ENCODE measurements at places on chromosomes 12 and 14.
A peak's percentile ranks its signal among the peaks of the same experiment; 100 is the strongest.

DNA sequence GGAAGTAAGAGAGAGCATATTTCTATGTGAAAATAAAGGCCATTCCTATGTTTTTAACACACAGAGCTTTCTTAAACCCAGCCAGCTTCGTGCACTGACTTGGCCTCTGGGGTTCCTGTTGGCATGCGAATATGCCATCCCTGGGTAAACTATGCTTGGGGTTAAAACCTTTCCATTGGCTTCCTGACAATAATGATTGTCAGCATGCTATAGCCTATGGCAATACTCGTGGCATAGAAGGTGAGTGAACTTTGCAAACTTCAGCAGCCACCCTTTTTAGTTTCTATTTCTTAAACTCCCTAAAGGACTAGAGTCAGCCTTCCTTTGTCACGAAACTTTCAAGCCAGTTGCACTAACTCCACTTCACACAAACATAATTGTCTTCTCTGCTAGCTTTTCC is 148.4 kb upstream of the RGS6 start:
- no peak for DNase-seq

DNA sequence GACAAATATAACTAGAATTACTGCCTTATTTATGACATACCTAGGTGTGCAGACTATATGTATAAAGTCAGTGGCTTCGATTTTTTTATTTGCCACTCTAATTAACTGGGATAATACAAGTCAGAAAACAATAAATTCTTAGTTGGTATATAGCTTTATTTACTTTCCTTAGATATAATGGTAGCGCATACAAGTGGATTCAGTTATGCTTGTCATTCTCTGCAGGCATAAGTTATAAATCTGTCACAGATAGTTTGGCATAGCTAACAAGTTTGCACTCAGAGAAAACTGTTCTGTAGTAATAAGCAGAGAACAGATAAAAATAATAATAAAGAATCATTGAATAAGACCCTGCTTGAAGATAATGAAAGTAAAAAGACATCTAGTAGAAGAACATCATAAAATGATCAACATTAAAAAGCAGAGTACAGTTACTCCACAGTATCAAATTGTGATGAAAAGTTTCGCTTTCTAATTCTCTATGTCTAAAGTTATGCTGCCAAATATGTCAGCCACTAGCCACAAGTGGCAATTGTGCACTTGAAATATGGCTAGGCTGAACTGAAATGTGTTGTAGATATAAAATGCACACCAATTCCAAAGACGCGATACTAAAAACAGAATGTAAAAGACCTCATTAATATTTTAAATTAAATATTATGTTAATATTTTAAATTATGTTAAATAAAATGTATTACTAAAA is 224.1 kb downstream of the SLC25A21 start:
- DNase-seq: no peak

GRCh38 chr12:68587448-68587873 is 23.2 kb upstream of the RAP1B start:
- DNase-seq: peak; percentile 59

GRCh38 chr14:44910821-44911220 is 50.9 kb downstream of the KLHL28 start:
- no peak for DNase-seq

DNA sequence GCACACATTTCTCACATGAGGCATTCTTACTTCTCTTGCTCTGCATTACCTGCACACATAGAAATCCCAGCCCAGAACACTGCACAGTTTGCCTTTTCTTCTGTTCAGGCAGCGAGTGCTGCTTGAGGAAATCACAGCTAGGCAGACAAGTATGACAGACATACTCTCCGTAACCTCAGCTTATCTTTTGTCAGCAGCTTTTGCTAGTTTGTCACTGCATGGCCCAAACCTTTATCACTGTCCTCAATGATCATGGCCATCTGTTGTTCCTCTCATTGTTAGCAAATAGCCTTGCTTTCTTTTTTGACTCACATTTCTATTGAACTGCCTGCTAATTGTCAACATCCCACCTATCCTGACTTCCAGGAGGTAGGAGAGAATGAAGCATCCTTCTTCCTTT is 5.3 kb downstream of the ZNF10 start:
- no peak for DNase-seq

DNA sequence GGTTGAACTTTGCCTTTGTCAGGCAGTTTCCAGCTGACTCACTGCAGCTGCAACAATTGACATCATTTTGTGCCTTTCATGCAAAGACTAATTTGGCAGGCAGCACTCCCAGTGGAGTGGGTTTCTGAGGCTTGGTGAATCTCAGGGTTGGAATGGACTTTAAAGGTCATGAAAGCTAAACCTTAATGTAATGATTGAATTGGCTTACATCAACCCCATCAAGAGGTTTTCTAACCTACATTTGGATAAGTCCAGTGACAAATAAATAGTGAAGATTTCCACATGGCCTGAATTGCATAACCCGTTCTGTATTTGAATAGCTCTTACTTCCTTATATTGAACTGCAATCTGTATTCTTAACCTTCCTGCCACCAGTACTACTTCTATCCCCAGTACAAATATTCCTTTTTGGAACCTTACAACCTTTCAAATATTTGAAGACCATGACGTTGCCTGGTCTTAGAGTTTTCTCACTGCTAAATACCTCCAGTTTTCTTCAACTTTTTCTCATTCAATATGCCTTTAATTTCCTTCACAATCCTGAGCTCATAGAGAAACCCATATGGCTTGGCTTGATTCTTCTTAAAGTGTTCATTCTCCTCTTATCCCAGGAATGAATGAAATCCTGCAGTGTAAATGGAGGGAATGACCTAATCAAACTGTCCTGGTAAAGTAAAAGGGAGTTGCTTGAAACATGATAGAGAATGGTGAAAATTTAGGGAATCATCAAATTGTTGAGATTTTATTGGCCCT is 168.1 kb upstream of the NOVA1 start:
- DNase-seq: no peak

- DNase-seq: no peak
These were observed 58.4 kb downstream of the IGF1 start for GRCh38 chr12:102421802-102422583.

GRCh38 chr12:92111256-92111655 is 34.4 kb downstream of the BTG1 start:
- DNase-seq: no peak

DNA sequence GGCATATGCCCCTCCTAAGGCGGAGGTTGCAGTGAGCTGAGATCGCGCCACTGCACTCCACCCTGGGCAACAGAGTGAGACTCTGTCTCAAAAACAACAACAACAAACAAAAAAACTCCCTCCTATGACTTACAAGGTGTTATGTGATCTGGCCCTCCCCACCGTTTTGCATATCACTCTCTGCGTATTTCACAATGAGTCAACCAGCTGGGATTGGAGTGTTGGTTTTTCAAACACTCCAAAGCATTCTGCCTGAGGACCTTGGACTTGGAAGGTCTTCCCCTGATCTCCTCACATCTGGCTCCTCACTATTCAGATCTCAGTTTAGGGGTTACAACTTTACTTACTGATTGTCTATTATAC is 14.0 kb downstream of the MANSC1 start:
- DNase-seq: peak; percentile 52

DNA sequence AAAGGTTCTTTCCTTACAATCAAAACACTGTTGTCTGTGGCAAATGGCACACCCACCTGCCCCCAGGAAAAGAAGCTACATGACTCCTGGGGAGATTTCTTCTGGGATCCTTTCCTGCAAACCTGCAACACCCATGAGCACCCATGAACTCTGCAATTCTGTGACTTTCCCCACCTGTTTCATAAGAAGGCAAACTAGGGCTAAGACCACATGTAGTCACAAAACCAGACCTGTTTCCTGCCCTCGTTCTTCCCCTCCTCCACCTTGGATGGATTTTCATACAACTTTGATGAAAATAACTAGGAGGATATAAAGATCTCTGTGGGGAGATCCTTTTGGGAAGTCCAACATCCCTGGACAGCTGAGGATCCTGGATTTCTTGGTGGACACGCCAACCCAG is 1084.7 kb downstream of the BCL11B start:
- DNase-seq: no peak

- no peak for DNase-seq
These were observed 5.1 kb downstream of the UNG start for GRCh38 chr12:109102491-109102890.

GRCh38 chr12:50018154-50018553 is 7.1 kb downstream of the RACGAP1 start:
- DNase-seq: no peak

GRCh38 chr12:19755136-19755535 is 315.8 kb downstream of the AEBP2 start:
- DNase-seq: no peak

DNA sequence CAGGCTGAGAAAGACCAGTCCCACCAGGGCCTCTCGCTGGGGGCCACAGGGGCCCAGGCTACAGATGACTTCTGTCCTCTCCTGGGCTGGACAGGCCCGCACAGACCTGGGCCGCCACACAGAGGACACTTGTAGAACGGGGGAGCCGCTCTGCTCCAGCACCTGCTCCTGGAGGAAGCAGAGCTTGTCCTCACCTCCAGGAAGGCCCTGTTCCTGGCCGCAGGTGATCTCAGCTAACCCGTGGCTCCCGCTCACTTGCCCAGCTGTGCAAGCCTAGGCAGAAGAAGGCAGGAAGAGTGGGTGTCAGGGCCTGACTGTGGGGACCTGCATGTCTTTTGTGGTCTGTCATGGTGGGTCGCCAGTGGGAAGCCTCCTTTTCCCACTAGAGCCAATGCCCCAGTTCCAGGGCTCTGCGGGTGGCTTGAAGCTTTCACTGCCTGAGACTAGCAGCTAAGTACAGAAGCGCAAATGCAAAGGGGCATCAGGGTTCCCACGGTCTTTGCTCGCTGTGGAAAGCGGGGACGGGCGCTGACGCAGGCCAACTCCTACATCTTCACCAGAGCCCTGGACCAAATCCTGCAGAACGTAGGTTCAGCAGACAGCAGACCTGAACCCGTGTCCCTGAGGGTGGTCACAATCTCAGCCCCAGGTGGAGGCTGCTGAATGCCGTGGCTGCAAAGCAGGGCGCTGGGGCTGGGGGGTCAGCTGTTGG is 8.8 kb upstream of the CEP170B start:
- no peak for DNase-seq

DNA sequence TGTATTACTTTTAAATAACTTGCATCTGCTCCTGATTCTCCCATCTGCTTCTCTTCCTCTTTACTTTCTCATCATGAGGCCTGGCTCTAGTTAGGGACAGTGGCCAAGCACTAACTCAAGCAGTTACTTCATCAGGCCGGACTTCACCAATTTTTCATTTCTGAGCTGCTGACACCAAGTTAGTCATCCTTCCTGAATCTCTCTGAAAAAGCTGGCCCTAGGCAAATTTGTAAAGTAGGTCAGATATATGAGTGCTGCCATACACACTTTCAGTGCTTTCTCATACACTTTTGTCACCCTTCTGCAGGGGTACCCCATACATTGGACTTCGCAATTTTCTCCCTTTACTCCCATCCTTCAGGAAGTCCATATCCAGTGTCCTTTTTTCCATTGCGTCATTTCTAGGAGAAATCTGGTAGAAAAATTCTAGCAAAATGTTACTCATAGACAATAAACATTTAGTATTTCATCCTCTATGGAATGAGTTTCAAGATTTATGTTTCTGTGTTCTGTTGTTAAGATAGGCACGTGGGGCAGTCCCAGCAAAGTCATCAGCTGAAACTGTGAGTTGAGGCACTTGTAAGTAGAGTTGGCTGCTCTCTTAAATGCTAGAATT is 276.8 kb upstream of the TMPO start:
- DNase-seq: no peak

GRCh38 chr12:109542014-109542413 is 31.3 kb downstream of the MMAB start:
- no peak for DNase-seq

DNA sequence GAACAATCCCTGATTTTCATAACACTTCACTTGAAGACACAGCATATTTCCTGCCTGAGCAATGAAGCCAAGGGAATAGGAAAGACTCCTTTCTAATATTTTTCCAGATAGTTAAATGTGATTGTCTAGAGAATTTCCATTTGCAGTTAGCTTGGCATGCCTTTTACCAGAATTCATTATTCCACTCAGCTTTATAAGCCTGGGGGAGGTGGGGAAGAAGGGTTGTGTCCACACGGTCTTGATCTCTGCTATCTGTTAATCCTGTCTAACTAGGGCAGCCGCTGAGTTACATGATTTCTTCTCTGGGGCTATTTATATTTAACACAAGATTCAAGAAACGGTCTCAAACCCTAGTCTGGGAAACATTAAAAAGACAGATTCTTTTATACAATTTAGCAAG is 146.6 kb upstream of the FSCB start:
- no peak for DNase-seq

DNA sequence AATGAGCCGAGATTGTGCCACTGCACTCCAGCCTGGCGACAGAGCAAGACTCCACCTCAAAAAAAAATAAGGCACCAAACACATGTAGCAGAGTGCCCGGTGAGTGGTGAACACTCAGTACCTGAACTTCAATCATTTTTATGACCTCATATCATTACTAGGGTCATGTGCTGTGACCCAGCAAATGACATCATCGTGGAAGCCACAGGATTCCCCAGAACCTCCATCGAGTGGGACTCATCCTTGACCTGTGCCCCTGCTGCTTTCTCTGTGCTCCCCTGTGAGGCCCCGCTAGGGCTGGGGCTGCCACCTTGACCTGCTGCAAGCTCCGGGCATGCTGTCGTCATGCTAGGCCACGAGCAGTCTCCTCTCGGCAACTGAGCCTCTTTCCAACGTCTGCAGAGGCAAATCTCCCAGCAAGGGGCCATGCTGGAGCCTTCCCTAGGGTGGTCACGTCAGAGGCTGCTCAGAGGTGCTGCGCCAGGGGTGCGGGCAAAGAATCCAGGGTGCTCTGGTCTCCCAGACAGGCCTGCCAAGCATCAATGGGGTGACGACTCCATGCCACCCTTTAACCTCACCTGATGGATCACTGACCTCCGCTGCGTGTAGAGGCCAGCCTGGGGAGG is 18.5 kb downstream of the GLTP start:
- DNase-seq: no peak

DNA sequence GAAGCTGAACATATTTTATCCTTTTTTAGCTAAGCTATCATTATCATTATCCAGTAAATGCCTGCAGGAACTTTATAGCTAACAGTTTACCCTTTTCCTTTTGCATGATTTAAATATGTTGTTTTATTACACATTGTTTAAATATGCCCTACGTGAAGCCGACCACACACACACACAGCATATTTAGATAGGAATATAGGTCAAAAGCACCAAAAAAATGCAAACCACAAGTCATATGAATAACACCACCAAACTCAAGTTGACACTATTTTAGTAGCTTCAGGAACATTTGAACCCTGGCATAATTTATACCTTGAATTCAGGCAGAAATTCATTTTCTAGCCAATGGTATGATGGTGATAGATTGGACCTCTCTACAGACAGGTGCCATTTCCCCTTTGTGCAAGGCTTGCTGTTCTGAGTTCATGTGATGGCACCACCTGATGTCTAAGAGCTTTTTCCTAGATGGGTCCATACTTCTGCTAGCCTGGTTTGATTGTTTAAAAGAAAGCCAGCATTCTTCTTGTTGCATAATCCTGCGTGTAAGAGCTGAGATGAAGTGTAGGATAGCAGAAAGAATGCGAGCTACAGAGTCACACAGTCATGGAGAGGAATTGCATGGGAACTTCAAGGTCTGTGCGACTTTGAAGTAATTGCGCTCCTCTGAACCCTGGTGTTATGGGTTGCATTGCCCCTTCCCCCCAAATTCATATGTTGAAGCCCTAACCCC is 454.8 kb upstream of the SOX5 start:
- DNase-seq: no peak

Data from GM20000 (cell line).